ENCODE measurements at places on chromosomes 11 and 22.

DNA sequence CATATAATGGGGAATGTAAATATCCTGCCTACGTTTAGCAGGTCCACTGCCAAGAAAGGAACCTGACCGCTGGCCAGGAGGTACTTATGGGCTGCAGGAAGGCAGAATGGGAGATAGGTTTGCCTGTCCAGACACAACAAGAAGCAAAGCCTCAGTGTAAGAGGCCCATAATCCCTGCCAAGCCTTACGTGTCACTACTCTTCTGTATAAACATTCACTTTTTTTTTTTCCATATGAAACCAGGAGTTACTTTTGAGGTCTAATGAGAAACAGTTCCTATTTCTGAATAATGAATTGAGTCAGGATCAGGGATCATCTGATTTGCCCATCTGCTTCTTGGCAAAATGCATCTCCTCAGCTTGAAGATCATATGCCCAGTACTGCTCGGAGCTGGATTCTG, 230.2 kb downstream of the NTM start:
- DNase-seq: no peak

- DNase-seq: no peak
These were observed 5.7 kb upstream of the HINFP start for GRCh38 chr11:119115484-119116234.

DNA sequence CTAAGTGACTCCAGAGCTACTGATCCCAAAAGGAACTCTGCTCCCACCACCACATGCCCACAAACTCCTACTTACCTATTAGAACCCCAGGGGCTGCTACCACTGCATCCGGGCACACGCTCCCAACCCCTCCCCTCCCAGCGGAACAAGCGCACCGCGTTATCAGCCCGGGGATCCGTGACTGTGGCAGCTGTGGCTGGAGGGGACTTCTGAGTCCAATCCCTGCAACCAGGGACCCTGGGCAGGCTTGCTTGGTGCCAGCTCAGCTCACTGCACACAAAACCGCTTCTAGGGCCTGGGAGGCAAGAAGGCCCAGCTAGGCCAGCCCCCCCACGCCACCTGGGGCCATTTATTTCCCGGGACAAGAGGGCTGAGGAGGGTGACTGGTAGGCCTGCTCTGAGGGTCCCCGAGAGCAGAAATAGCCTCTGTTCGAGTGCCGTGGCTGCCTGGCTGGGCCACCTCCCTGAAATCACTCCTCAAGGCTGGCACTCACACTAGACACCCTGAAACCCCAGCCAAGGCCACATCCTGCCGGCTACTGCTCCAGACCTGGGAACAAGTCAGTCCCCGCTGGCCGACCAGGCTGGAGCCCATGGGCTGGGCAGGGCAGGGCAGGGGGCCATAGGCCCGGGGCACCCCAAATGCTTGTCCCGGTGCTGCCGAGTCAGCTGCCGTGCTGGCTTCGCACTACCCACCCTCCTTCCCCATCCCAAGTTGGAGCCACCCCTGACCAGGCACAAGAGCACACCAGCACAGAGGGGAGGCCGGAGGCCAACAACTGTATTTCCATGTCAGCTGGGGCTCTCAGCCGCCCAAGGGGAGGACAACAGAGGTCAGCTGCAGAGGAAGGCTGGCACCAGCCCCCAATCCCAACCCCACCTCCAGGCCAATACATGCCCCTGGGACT, 1.9 kb upstream of the IFITM10 start:
- DNase-seq: no peak

GRCh38 chr11:93236741-93237675, 39.2 kb upstream of the SLC36A4 start:
- peak; percentile 58 for DNase-seq

DNA sequence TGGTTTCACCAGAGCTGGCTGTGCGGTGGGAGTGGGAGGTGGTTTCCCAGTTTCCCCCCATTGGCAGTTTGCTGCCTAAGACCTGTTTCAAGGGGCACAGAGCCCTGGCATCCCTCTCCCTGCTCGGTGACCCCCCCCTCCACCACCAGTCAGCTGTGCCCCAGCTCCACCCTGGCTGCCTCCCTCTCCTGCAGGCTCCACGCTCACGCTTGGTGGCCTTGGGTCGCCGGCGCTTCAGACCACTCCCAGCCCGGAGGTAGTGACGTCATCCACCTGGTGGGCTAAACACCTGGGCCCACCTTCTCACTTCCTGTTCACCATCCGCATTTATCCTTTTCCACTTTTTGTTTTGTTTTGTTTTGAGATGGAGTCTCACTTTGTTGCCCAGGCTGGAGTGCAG, 7.8 kb downstream of the GAL start:
- DNase-seq: no peak

- no peak for DNase-seq
These were observed 117.1 kb downstream of the MRTFA start for GRCh38 chr22:40519284-40519947.

DNA sequence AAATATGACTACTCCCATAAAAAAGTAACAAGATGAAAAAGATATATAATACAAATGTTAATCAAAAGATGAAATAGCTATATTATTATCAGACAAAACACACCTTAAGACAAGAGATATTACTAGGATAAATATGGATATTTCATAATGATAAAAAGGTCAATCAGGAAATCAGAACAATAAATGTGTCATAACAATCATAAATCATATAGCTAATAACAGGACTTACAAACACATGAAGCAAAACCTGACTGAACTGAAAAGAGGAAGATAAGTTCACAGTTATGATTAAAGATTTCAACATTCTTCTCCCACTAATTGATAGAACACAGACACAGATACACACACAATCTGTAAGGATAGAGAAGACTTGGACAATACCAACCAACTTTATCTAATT, 47.2 kb downstream of the EIF3M start:
- DNase-seq: no peak

DNA sequence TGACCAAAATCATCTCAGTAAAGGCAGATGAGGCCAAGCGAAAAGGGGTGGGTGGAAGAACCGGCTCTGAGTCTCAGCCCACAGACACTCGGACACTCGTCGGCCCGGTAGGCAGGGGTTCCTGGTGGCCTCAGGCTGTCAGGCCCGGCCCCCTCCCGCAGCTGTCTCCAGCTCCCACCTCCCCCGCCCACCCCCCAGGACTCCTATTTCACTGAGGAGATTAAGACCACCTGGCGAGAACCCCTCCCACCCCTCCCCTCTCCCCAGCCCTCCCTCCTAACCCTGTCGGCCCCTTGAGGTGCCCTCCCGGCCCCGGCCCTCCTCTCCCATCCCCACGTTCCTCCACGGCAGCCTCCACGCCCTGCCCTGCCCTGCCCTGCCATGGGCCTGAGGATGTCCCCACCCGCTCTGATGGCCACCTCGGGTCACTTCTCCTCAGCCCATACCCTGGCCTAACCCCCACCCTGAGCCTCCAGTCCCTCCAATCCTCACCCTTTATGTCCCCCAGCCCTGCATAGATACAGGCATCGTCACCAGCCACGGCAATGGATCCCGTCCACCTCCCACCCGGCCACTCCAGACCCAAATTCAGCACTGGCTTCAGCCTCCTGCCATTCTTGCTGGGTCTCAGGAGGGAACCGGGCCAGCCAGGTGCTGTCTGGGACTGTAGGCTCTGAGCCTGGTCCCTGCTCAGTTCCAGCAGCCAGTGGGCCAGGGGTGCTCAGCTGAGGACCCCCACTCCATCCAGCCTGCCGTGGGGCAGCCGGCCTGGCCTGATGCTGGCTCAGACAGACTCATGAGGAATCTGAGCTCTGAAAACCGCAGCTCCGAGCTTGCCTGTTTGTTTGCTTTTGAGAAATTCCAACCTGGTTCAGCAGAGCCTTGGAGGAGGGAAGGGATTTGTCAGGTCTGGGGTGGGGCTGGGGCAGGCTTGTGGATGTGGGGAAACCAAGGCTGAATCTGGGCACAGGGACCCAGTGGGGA, 9.8 kb upstream of the TBX1 start:
- peak; percentile 57 for DNase-seq

DNA sequence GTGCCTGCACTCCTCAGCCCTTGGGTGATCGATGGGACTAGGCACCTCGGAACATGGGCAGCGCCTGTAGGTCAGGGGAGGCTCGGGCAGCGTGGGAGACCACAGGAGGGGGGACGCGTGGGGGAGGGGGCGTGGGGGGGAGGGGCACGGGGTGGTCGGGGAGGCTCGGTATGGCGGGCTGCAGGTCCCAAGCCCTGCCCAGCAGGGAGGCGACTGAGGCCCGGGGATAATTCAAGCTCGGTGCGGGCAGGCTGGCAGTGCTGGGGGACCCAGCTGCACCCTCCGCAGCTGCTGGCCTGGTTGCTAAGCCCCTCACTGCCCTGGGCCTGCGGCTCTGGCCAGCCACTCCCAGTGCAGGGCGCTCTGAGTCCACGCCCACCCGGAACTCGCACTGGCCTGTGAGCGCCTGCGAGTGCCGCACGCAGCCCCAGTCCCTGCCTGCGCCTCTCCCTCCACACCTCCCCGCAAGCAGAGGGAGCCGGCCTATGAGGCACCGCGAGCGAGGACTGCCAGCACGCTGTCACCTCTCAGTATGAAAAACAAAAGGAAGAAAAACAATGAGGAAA, 1698.3 kb upstream of the RAG2 start:
- DNase-seq: no peak

- no peak for DNase-seq
These were observed 37.1 kb upstream of the EHF start for GRCh38 chr11:34583818-34584217.

DNA sequence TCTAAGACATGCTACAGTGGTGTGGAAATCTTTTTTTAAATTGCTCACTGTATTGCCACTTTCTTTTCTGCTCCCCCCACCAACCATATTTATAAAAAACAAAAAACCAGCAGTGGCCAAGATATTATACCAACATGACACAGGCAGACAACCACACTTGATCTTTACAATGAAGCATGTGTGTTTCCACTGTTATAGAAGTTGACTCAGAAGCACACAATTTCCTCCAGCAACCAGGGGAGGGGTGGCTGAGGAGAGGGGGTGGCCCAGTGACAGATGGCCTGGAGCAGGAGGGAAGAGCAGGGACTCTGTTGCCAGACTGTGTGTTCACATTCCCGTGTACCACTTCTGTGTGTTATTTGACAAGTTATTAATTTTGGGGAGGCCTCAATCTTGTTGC, 14.8 kb downstream of the CD59 start:
- DNase-seq: peak; percentile 85

DNA sequence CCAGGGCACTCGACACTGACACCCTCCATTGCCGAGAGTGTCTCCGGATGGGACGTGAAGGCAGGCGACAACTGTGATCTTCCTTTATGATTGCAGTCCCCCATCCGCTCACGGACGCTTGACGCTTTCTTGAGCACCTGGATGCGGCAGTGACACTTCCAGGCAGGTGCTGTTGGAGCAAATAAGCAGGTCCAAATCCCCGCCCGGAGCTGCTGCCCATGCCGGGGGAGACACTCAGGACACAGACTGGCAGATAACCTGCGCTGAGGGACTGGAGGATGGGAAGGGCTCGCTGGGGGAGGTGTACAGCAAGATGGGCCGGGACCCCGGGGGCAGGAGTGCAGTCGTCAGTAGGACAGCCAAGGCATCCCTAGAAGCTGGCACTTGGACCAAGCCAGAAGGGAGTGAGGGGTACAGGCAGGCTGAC, 1403.5 kb downstream of the BRD1 start:
- DNase-seq: no peak

DNA sequence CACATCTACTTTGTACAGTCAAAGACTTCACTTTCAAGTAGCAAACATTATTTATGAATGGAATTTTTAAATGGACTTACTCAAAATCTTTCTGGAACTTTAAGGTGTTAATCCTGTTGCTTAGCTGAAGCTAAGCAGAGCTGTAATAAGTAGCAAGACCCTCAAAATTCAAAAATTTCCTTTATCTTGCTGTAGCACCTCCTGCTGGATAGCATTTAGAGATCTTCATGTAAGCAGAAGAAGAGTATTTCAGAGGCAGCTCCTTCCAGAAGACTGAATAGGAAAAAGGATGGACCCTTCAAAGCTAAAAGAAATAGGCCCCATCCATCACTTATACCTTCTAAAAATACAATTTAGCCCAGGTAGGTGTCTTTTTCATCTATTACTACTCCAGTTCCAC, 3.4 kb downstream of the PHF21A start:
- no peak for DNase-seq

- peak; percentile 34 for DNase-seq
These were observed 1.4 kb upstream of the RDX start for GRCh38 chr11:110297726-110298300.

- no peak for DNase-seq
These were observed 24.7 kb downstream of the PLEKHA7 start for GRCh38 chr11:16989554-16989953.

DNA sequence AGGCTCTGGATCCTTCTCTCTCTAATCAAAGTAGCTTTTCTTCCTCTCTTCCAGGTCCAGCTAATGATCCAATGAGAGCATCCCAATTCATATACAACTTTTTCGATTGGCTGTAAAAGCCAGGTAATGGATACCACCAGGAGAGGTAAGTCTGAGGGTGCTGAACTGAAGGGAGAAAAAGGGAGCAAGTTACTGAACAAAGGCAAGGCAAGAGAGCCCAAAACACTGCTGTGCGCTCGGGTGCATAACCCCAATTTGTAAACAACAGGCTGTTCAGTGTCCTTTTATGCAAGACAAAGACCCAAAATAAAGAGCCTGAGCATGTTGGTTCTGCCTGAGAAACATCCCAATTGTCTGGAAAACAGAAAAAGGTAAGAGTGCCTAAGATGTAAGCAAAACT, 260.1 kb downstream of the DCDC1 start:
- no peak for DNase-seq

GRCh38 chr11:35145271-35145670, 6.3 kb downstream of the CD44 start:
- DNase-seq: peak; percentile 84

DNA sequence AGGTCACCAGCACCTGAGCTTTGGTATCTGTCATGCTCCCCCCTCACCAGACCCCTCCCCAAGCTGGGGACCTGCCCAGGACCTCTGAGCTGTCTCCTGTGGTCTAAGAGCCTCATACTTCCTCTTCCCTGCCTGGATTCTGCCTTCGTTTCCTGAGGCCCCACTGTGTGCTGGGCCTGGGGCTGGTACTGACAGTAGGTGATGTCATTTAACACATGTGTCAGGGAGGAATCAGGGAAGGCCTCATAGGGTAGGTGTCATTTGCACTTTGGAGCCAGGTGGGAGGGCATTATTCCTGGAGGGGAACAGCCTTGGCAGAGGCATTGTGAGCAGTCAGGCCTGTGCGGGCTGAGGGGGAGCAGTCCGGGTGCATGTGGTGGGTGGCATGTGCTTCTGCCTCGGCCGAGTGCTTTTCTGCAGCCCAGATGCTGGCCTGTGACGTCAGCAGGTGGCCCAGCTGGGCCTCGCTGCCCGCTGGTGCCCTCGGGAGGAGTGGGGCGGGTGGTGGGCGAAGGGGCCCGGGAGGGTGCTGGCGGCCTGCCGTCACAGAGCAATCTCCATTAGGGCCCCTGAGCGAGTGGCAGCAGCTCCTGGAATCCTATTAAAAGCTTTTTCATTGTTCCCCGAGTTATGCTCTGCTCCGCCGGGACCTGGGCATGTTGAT, 9.1 kb downstream of the FLRT1 start:
- DNase-seq: no peak

Data from M059J (cell line).